ENCODE measurements at places on chromosomes 3 and 15.

- DNase-seq, result no peak
Measured at GRCh38 chr3:17955411-17955810, 213.0 kb upstream of the TBC1D5 start.

DNA sequence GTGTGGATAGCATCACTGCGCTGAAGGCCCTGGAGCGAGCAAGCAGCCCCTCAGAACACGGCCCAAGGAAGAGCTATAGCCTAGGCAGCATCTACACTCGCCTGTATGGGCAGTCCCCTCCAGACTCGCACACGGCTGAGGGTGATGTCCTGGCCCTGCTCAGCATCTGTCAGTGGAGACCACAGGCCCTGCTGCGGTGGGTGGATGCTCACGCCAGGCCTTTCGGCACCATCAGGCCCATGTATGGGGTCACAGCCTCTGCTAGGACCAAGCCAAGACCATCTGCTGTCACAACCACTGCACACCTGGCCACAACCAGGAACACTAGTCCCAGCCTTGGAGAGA is 20.5 kb downstream of the ATRIP start:
- no peak for DNase-seq

DNA sequence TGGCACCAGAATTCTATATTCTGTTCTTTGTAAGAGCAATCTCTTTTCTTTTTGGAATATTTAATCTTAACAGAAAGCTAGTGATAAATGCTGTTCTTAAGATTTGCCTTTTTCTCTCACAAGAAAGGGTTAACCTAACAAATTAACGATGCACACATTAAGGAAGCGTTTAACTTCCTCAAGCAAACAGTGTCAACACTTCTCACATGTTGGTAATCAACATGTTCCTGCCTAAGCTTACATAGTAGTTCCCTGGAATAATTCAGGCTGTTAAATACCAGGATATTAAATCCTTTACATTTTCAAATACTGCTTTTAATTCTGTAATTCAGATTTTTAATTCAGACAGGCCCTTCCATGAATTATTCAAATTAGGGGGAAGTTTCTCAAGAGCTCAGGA is 67.4 kb upstream of the RPL35A start:
- no peak for DNase-seq

DNA sequence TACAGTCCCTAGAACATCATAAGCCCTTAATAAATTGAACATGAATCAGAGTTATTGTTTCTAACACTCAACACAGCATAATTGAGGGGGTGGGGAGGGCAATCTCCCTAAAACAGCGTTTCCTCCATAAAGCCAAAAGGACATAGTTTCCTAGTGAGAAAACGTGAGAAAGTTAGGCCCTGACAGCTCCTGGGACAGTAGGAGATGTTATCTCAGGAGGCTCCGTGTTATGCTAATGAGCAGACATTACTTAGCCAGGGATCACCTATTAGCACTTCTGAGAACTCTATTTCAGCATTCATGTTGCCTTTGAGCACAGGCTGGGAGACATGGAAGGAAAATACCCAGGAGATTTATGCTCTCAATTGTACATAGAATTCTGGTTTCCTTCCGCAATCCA is 229.1 kb upstream of the ADAMTS9 start:
- no peak for DNase-seq

GRCh38 chr15:32864051-32864450 is 146.2 kb downstream of the GREM1 start:
- DNase-seq, result no peak

- no peak for DNase-seq
Measured at GRCh38 chr3:16406579-16406978, 106.9 kb downstream of the RFTN1 start.

DNA sequence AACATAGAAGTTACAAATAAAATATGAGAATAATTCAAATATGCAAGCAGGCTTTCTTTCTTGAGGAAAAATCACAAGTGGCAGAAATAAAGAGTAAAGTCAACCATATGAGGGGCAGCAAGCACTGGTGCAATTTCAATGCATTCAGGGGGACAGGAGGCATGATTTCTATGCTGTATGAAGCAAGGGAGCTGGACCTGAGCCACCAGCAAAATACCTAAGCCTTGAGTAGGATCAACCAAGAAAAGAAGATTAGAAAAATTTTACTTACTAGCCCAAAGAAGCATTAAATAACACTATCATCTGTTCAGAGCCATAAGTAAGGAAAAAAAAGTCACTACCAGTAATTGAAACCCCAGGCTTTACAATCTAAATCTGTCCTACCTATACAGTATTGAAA is 6.3 kb downstream of the ADGRG7 start:
- no peak for DNase-seq

DNA sequence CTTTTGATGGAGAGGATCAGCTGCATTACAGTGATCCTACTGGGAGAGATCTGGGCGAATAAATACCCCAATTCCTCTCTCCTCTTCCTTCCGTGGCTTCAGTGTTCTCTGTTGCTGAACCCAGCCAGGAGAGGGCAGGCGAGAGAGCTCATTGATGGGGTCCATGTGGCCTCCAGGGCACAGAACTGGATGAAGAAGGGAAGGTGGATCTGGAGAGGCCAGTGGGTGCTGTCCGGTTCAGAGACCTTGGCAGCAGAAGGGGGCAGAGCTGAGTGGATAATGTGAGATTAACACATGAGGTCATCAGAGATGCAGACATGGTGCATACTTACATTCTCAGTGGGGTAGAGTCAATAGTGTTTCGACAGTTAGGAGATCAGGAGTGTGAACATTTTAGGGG is 193.6 kb downstream of the CLSTN2 start:
- peak; percentile 19 for DNase-seq

Data from cerebellar cortex (tissue), 1 donor.